Bronchial smooth muscle cell (primary cell): ENCODE measurements at places on chromosomes 6 and 20. TPM values are rescaled to one million over a fixed set of nuclear protein-coding genes. Genes with fewer than 3 reads are reported as not detected.

Gene TFAP2A
- 0.16 TPM in 1 of 2 replicates, not detected in the other for total RNA-seq

Gene LINC00237
- not detected in 2 replicates for total RNA-seq

Gene IL20RA
- 0.17 and 0.32 TPM in 2 replicates for total RNA-seq

Gene PI16
- 2.3 and 4.7 TPM in 2 replicates for total RNA-seq

Gene TREML2
- total RNA-seq, result under 0.01 TPM in 1 of 2 replicates, not detected in the other

Gene SLC26A8
- under 0.01 TPM in 1 of 2 replicates, not detected in the other for total RNA-seq

Gene OLIG3
- not detected in 2 replicates for total RNA-seq

Gene PACRG
- total RNA-seq, result 0.16 and 0.17 TPM in 2 replicates
